Testis (tissue), 5 donors: ENCODE measurements at places on chromosomes 2 and 18.

GRCh38 chr2:33978471-33978870, 379.4 kb upstream of the FAM98A start:
- H3K36me3 ChIP-seq = no peaks in the 10 kb centered on the region
- H3K4me1 ChIP-seq = no peaks in the 10 kb centered on the region
- no peak overlapping the region for H3K4me3 ChIP-seq
- no peak for DNase-seq

DNA sequence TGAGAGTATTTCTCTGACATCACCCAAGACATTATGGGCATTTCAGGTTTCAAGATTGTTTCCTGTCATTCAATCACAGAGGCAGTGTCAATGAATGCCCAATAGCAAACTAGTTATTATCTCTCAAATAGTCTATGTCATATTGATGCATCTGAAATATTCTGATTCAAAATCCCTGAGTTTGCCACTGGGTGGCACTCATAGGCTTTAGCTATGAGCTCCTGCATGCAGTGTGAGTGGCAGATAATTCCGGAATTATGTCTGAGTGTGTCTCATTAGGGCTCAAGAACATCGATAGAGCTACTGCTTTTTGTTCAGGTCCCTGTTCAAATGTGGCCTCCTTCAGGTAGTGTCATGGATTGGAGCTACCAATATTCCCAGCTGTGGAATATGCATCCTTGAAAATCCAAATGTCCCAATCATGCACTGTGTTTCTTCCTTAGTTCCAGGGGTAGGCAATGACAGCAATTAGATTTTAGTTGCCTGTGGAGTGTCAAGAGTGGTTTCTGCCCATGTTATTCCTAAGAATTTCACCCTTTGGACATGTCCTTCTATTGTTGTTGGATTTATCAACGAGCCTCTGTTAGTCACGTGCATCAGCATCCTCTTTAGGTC, 7.8 kb upstream of the OR6B3 start:
- H3K36me3 ChIP-seq = no peaks in the 10 kb centered on the region
- peaks cover 5% of the 10 kb centered on the region for H3K4me1 ChIP-seq
- peak; percentile 65 for DNase-seq

DNA sequence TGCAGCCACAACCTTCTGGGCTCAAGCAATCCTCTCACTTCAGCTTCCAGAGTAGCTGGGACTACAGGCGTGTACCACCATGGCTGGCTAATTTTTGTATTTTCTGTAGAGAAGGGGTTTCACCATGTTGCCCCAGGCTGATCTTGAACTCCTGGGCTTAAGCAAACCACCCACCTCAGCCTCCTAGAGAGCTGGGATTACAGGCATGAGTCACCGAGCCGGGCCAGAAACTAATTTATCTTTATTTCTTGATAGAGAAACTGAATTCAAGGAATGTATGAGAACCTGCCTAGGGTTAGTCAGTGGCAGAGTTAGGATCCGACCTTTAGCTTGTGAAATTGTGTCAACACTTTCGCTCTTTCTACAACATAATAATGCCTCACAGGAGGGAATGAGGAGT, 19.3 kb upstream of the ITGAV start:
- H3K4me3 ChIP-seq = no peak overlapping the region
- no peak overlapping the region for H3K27ac ChIP-seq
- no peaks in the 10 kb centered on the region for H3K36me3 ChIP-seq
- no peak for DNase-seq
- no peaks in the 10 kb centered on the region for H3K27me3 ChIP-seq
- no peaks in the 10 kb centered on the region for H3K4me1 ChIP-seq

- H3K4me1 ChIP-seq = no peaks in the 10 kb centered on the region
- H3K36me3 ChIP-seq = no peaks in the 10 kb centered on the region
- no peak overlapping the region for H3K27ac ChIP-seq
- H3K4me3 ChIP-seq = no peak overlapping the region
These were observed 344.9 kb downstream of the RND3 start for GRCh38 chr2:150142561-150142960.

- no peaks in the 10 kb centered on the region for H3K36me3 ChIP-seq
- no peak for DNase-seq
- H3K27ac ChIP-seq = no peak overlapping the region
- H3K4me3 ChIP-seq = no peak overlapping the region
- no peaks in the 10 kb centered on the region for H3K27me3 ChIP-seq
These were observed 44.4 kb downstream of the EXOC6B start for GRCh38 chr2:72781480-72781879.
